ENCODE measurements at places on chromosomes 13 and 19.
A peak's percentile ranks its signal among the peaks of the same experiment; 100 is the strongest.

DNA sequence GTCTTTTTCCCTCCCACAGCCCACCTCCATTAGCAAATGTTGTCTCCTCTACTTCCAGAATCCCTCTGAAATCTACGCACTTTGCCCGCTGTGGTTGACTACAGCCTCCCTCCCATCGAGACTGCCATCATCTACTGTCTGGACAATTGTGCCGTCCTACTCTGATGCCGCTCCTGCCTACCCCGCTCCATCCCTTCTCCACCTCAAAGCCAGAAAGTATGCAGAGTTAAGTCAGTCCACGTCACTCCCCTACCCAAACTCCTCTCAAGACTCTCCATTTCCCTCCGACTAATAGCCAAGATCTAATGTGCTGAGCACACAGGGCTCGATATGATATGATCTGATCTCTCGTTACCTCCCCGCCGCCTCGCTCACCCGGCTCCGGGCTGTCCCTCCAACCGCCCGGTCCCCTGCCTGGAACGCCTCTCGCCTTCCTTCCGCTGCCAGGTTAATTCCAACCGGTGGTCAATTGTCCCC, 556 bp downstream of the CACTIN start:
- DNase-seq: no peak

DNA sequence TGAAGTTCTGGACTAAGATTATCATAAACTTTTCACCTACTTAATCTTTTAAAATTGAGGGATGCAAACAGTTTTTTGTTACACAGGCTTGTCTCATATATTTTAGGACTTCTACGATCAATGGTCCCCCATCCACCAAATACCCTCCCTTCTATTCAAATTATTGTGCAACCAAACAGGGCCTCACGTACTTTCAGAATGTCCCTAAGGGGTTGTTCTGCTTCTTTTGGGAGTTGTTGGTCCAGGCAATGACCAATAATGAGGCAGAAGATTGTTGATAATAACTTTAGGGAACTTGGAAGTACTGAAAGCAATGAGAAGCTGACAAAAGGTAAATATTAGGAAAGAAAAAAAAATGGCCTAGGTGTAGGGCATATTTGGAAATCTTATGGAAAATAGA, 2.9 kb downstream of the DNAJC15 start:
- no peak for DNase-seq

DNA sequence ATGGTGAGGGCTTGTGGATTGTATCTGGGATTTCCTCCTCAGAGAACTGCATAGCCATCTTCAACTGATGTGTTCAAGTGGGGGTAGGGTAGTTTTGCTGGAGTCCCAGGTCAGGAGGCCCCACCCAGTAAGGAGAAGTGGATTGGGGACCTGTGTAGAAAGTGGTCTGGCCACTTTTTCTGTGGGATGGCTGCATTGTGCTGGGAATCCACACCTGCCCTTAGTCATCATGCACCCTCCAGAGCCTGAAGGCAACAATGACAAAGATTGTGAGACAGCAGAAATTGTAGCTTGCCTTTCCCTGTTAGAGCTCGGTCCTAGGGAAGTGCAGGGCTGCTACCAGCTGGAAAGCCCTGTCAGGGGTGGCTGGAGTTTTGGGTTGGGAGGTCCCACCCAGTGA, 255.4 kb downstream of the NDFIP2 start:
- DNase-seq: no peak

DNA sequence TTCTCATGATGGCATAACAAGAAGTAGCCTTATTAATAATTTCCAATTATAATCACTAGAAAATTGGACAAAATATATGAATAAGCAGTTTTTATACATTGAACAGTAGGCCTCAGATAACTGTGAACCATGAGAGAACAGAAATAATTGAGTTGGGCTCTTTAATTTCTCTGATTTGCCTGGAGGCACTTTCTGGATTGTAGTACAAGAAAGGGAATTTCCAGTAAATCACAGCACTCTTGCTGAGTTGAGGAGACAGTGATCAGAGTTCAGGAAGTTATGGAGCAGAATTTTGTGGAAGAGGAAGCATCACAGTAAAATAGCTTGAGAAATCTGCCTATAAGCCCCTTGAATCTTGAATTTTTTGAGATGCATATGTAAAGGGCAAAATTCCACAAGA, 216.2 kb downstream of the MAB21L1 start:
- DNase-seq: no peak

GRCh38 chr13:76937281-76937820, 11.0 kb upstream of the ACOD1 start:
- DNase-seq: no peak

GRCh38 chr13:111122631-111123030, 7.5 kb downstream of the ARHGEF7 start:
- no peak for DNase-seq

DNA sequence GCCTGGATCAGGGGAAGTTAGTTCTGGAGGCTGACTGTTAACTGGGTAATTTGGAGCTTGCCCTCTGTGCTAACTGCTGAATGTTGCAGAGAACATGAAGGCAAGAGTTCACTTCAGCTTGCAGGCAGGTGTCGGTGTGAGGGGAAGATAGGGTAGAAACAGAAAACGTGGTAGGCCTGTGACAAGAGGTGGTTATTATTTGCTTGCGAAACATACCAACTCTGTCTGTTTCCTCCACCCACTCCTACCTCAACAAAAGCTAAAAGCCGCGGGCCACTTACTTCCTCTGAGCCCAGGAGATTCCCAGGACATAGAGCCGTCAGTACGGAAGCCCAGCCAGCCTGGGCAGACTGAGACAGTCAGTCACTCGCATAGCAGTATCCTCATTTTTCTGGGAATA, 119.2 kb upstream of the ABCC4 start:
- no peak for DNase-seq

- no peak for DNase-seq
These were observed 3.2 kb downstream of the ATP4B start for GRCh38 chr13:113654591-113655345.

DNA sequence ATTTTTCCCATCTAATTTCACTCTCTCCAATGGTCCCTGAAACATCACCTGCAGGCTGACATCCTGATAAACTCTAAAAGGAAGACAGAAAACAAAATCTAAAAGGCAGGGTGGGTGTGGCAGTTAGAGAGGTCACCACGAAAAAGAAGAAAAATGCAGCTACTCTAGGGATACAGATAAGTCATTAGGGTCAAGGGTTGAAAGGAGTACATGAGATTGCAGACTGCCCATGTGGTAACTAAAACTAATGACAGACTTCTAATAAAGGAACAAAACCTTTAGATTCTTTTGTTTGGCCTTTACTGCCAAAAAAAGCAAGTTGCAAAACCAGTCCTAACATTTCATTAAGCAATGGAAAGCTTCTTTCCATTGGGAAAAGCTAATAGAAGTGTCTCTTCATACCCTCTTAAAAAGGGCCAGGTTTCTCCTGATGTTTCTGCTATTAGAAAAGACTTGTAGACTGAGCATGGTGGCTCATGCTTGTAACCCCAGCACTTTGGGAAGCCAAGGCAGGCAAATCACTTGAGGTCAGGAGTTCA, 31.0 kb downstream of the THSD1 start:
- DNase-seq: no peak

DNA sequence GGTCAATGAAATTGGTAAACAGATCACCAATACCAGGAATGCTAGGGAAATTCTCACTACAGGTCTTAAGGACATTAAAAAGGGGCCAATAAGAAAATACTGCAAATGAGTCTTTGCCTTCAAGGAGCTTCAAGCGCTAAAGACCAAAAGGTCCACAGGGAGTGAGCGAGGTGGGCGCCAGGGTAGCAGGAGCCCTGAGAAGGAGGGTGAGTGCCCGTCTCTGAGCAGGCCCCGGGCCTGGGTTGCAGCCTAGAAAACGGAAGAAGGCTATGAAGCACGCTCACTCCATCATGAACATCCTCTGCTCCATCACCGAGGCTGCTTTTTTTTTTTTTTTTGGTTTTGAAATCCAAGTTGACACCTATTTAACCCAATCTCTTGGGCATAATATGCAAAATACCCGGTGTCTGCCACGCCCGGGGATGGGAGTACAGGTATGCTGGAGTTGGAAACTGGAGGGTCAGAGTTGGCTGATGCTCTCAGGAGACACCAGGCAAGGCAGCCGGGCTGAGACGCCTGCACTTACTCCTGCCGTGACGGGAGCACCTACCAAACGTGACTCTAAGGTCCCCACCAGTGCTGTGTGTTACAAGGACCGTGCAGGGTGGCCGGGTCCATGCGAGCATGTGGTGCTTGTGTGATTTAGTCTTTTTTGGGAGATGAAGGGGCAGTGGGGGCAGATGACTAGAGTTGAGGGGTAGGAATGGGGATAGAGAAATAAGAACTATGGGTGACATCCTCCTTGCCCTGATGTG, 66.9 kb downstream of the KLF2 start:
- DNase-seq: no peak

DNA sequence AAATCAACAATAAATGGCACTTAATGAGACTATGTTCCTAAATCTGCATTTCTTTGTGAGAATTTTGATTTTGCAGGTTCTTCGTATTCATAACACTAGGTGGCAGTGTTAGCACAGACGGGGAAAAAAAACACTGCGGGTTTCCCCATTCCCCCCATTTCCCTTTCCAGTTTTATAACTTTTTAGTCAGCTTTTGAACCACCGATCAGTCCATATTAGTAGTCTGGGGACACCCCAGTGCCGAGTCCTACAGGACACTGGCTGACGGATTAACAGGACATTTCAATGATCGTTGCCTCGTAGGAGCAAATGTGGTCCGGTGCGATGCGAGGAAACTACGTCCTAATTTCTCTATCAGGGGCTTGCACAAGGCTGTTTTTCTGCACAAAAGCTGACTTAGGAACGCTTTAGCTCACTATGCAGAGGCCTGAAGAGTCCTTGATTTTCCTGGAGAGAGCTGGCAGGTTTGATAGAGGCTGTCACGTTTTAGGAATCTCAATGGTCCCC, 234.3 kb downstream of the LMO7 start:
- no peak for DNase-seq

DNA sequence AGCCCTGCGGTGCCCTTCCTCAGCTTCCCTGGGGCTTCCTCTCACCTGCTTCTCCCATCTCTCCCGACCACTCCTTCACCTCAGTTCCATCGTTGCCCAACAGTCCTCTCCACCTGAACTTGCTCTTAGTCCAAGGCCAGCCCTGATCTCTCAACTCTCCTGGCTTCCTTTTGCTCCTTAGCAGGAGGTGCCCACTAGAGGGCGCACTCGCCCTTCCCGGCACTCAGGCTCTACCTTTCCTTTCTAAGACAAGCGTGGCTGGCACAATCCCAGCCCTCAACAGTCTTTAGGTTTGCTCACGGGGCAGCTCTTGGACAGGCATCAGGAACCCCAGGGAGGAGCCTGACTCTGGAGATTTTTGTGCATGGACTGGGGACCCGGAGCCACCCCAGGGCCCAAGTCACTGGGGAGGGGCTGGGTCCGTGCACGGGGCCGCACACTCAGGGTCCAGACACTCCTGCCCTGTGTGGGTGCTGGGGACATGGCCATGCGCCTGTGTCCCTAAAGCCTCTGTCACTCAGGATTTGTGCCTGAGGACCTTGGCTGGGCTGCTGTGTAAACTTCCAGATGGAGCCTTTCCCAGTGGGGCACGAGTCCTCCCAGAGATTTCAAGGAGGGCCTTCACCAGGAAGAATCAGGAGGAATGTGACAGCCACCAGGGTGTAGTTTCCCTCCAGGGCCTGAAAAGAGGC, 12.1 kb upstream of the CEACAM8 start:
- DNase-seq: peak; percentile 42

GRCh38 chr13:52945348-52945747, 83.3 kb upstream of the OLFM4 start:
- no peak for DNase-seq

DNA sequence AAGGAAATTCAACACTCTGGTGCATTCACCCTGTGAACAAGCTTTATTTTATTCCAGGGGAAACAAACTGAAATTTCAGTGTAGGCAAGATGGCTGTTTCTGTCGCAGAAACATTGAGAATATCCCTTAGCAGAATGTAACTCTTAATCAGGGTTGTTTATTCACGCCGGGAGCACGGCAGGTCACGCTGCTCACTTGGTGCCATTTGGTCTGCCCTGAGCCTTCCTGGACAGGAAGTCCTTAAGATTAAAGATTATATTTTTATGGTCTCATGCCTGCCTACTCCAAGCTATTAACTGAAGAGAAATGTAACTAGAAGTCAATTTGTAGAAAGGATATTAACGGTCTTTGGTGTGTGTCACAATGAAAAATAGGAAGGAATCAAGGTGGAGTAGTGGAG, 185.3 kb upstream of the ARGLU1 start:
- no peak for DNase-seq

GRCh38 chr19:55692681-55693081, 17.7 kb downstream of the EPN1 start:
- no peak for DNase-seq

- no peak for DNase-seq
These were observed 214.1 kb downstream of the COL4A1 start for GRCh38 chr13:110092831-110093247.

DNA sequence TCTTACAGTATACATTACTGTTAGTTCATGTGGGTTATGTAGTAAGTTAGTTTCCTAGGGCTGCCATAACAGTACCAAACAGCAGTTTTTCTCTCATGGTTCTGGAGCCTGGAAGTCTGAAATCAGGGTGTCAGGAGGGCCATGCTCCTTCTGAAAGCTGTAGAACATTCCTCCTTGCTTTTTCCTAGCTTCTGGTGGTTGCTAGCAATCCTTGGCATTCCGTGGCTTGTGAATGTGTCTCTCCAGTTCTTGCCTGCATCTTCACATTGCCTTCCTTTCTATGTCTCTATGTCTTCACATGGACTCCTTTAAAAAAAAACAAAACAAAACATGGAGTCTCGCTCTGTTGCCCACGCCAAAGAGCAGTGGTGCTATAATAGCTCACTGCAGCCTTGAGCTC, 95.4 kb downstream of the WDFY2 start:
- DNase-seq: no peak

DNA sequence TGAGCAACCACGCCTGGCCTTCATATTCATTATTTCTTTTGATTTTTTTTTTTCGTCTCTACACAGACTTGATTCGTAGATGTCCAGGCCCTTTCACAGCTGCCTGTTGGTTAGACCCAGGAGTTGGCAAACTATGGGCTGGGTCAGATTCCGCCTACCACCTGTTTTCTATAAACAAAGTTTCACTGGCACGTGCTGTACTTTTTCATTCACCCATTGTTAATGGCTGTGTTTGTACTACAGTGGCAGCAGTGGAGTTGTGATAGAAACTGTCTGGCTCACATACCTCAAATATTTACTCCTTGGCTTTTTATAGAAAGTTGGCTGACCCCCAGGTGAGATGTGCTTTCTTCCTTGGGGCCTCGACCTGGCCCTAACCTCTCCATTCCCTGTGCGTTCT, 72.9 kb upstream of the TEX29 start:
- no peak for DNase-seq

GRCh38 chr19:35907377-35907745, 734 bp downstream of the TYROBP start:
- DNase-seq: no peak

GRCh38 chr19:44814517-44814916, 5.6 kb downstream of the BCAM start:
- DNase-seq: no peak

- no peak for DNase-seq
These were observed 95.6 kb upstream of the CSNK1A1L start for GRCh38 chr13:37201081-37201480.

GRCh38 chr13:30863796-30864195, 42.3 kb upstream of the MEDAG start:
- DNase-seq: peak; percentile 81
